ENCODE measurements at places on chromosomes 11 and 22.

DNA sequence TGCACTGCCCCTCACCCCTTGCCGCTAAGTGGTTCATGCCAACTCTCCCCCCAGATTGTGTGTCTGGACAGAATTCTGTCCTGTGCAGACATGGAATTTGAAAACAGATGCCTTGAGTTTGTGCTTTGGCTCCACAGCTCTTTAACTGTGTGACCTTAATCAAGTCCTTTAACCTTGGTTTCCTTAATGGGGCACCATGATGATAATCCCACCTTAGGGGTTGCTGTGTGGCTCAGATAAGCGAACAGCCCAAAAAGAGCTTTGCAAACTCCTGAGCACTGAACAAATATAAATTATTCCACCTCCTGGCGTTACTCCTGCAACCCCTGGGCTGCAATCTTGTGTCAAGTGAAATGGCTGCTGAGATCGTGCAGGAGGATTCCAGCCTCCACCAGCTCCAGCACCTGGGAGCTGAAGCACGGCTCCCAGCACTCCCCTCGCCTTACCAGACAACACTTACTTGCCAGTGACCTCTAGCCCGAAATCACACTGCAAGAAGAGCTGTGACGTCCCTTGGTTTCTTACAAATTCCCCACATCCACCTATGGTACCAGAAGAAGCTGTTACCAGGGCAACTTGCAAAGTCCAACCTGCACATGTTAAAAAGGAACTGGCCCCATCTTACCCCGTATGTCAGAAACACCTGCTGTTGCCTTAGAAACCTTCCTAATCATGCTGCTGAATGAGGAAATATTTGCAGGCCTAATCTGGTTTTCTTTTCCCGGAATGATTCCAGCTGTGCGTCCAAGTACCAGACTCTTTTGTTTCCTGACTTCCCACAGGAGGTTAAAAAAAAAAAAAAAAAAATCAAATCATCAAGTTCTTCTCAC is 13.2 kb downstream of the VPS37C start:
- no peak for DNase-seq

DNA sequence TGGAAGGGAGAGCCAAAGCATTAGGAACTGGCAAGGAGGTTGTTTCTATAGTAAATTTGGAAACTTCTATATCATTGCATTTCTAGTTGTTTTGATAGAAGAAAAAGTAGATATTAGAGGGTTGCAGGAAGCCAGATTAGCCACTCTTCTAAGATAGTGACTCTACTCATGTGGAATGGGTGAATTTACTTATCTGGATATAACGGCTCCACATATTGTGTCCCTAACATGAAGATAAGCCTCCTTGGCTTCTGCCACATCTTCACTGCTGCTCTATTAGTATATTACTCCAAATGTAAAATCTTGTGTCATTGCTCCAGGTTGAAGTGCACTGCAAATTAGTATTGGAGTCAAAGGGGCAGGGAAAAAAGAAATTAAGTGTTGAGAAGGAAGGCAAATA is 283.3 kb downstream of the CASP12 start:
- no peak for DNase-seq

DNA sequence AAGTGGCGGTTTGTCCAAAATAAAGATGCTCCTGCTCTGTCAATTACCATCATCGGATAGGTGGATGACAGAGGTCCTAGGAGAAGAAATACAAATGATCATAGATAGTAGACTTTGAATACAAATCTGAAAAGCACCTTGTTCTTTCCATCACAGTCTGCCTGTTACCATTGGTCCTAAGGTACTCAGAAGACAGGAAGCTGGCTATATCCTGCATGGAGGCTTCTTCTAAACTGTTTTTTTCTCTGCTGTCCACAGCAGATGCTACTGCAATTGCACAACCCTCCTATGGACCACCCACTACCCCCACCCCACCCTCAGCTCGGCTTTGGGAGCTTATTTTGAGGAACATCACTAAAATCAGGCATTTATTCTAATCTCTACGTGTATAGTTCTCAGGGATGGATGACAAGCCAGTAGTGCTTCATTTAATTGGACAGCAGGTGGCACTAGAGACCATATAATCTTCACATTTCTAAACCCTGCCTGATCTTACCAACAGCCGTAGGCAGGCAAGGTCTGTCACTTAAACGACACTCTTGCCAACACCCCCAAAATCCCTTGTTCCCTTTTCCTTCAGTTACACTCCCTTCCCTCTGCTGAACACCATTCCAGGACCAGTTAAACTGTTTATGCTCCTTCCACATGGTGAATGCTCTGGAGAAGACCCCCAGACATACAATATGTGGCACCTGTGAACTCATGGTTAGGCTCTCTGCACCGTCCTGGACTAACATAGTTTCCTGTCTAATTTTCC is 6.6 kb upstream of the PTS start:
- no peak for DNase-seq

DNA sequence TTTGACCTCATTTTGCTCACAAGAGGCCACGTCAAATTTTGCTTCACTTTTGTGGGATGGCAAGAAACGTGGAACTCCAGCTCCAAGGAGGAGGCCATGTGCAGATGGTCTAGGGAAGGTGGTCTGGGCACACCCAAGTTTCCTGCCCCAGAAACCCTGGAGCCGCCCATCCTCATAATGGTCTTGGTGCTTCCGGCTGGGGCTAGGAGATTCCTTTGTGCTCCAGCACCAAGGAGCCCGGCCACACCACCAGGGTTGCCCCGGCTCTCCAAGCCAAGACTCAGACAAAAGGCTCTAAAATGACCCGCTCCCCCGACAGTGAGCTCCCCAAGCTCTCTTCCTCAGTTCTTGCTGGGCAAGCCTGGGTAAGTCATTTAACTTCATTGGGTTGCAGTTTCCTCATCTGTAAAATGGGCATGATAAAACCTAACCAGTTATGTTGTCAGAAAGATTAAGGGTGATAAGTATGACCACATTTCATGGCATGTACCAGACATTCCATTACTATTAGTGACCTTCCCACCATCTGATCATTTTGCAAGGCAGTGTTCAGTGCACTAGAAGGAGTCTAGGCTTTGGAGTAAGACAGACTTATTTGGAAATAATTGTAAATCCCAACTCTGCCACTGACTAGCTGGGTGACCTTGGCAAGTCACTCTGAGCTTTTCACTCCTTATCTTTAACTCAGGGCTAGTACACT is 23.3 kb downstream of the DKK3 start:
- DNase-seq, result no peak

GRCh38 chr11:101552888-101553287 is 30.9 kb downstream of the TRPC6 start:
- no peak for DNase-seq

GRCh38 chr22:37556710-37557109 is 3.6 kb upstream of the CDC42EP1 start:
- no peak for DNase-seq

DNA sequence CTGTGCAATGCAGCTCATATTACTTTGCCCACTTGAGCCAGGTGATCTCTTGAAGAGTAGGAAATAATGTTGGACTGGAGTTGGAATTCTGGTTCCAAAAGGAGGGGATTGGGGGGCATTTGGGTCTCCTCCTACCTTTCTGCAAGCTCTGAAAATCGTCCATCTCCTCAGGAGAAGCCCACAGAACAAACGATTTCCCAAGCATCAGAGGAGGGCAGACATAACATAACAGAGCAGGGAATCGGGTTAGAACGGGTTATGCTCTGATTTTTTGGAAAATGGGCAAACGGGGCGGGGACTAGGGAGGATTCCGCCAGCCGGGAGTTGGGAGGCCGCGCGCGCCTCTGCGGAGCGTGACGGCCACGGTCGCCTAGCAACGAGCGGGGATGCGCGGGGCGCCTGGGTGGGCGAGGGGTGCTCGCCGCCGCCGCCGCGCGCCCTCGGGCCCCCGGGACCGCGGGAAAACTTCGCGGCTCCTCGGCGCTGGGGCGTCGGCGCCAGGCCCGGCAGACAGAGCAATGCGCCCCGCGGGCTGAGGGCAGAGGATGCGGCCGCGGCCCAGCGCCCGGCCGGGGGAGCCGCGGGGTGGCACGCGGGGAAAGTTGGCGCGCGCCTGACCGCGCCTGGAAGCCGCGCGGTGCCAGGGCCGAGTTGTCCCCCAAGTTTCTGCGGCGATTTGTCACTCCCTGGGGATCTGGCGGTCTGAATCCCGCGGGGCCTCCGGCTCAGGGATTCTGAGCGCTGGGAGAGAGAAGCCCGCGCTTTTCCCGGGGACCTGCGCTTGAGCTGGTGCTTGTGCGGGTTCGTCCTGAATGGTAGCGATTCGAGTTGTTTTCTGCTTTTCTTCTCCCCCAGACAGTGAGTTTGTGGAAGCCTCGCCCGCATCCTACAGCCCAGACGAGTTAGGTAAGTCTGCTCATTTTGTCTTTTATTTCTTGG is 27.8 kb upstream of the AMOTL1 start:
- no peak for DNase-seq

- DNase-seq, result no peak
These were observed 987.6 kb downstream of the TBC1D22A start for GRCh38 chr22:47750086-47750485.

GRCh38 chr22:23762842-23763578 is at the start of gene C22orf15:
C22orf15 (plus strand) TSS chr22:23762990; CDS start chr22:23763307, 317 bp downstream.
- DNase-seq, result no peak

GRCh38 chr11:14967581-14968243 is 4.4 kb downstream of the CALCA start:
- no peak for DNase-seq

- no peak for DNase-seq
These were observed 112.9 kb downstream of the KIF18A start for GRCh38 chr11:27995083-27995482.

DNA sequence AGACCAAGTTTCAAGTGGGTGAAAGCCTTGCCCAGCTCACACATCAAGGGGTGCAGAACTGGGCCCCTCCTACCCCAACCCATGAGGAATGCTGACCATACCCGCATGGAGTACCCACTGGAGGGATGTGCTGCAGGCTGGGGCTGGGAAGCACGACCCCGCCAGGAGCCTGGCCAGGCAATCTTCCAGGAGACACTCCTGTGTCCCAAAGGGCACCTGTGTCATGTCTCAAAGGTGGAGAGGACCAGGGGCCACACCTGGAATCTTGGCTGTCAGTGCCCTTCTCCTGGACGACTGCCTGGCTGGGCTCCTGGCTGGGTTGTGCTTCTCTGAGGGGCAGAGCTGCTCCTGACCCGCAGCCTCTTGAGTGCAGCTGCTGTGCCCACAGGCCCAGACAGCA is 6.7 kb downstream of the ARAP1 start:
- no peak for DNase-seq

GRCh38 chr11:111069066-111069465 is 176.5 kb upstream of the POU2AF2 start:
- DNase-seq, result no peak

DNA sequence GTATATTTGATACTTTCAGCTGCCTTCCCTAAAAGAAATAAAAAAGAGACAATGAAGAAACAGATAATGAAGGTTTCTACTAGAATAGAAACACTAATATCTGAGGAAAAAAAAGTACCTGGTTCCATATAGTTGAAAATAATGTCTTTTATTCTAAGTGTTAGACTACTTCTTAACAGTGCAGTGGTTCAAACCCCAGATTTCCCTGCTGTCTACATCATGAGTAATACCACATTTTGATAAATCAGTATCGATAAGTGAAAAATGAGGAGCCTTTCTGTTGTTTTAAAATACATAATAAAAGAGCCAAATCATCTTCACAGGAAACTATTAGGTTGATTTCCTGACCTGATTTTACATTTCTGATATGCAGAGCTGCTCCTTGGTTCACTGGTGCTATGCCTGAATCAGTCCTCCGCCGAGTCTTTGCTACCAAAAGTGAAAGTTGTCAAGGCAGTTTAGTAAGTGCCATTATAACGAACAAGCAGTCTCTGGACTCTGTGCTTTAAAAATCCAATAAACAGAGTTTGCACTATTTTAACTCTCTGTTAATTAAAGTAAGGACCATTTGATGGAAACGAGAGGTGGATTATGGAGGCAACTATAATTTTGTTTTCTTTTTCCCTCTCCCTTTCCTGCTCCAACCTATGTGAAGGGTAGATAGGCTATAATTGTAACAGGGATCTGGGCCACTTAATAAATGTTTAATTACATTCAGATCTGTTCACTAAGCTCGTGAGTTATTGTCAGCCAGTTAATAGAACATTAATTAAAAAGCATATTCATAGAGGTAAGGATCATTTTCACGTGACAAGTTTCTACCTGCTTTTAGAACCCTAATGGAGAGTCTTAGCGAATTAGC is 724.5 kb upstream of the RAG2 start:
- DNase-seq, result no peak

- peak; percentile 45 for DNase-seq
These were observed 1.3 kb upstream of the HDAC10 start for GRCh38 chr22:50252082-50253045.

DNA sequence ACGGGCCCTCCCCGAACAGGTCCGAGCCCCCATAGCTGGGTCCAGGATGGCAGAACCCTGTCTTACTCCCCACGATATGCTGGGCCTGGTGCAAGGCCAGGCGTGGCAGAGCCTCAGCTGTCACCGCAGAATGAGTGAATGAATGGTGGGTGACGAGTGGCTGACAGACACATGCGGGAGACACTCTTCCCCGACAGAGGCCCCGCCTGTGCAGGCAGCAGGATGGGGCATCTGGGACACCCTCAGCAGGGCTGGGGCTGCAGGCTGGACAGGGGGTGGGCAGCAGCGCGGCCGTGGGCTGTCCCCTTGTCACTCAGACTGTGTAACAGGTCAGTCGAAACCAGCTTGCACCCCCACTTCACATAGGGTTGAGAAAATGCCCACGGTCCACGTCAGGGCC is 18.0 kb downstream of the WNT7B start:
- no peak for DNase-seq

DNA sequence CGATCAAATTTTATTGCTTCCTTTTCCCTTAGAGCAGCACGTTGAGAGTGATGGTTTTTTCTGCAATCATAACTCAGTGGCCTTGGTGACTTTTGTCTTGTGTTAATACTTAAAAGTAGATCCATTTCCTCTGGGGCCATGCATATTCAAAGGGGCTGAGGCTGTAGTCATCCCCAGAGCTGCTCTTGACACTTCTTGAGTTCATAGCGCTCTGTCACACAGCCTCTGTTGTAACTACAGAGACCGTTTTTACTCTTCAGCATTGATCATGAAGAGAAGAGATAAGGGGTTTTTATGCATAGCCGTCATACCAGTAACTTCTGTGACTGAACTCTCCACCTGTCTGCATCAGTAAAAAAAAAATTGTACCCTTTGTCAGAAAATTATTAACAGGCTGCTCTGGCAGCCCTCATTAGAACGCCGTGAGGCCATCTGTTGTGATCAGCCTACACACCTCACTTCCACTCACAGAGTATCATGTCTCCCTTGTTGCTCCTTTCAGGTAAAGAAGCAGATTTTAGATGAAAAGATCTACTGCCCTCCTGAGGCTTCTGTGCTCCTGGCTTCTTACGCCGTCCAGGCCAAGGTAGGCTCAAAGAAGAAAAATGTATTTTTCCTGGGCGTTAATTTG is 38.4 kb downstream of the NF2 start:
- DNase-seq, result no peak

DNA sequence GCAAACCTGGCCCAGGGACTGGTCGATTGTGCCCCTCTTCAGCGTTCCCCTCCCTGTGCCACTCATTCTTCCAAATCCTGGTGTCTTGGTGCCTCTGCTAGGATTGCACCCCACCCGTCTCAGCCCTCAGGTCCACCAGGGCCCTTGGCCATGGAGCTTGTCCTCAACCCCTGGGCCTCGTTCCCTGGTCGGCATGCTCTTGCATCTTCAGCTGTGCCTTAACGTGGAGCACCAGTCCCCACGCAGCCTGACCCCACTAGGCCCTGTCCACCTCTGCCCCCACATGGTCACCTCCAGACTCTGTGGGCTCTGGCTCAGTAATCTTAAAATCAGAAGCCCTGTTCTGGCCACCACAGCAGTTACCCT is 61.1 kb downstream of the OSBP2 start:
- no peak for DNase-seq

- DNase-seq, result no peak
These were observed 49.4 kb upstream of the JAM3 start for GRCh38 chr11:134019500-134019899.
